ENCODE measurements at places on chromosomes 3 and 15.

DNA sequence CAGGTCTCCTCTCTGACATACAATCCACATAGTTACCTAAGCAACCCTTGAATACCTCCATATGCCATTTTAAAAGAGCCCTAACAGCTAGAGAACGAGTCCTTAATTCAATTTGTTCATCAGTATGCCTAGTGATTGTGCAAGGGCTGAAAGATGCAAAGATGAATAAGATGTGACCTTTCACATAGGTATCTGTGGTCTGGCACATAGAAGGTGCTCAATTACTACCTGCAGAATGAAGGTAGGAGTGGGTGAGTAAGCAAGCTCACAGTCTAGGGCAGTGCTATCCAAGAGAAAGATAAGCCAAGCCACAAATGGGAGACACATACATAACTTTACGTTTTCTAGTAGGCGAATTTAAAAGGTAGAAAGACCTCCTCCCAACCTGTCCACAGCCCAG lies 157.9 kb downstream of the OSBPL10 start:
- no peak for DNase-seq

- DNase-seq, result no peak
These were observed 29.3 kb upstream of the SLCO3A1 start for GRCh38 chr15:91824256-91824655.

DNA sequence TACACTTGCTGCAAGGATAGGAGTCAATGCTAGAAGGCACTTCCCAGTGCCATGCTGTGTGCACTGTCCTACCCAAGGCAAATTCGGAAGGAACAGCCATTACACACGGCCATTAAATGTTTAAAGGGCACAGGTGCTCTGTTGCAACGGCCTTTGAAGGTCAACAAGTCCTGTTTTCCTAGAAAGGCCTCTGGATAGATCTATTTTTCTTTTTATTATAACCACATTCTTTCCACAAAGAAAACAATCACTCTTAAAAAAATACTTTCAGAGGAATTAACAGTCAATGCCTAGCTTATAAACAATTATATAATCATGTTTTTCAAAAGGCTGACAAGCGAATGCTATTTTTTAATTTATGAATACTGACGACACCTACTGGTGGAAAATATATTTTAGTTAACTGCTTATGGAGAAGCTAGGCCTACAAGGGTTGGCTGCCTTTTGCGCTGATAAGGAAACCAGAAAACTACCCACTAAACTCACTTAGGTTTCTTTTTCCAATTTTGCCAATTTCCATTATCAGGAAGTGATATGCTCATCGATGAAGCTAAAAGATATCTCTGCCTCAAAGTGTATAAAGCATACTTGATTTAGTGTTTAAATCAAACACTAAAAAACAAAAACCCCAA lies 2.4 kb downstream of the ARHGEF3 start:
- no peak for DNase-seq

- DNase-seq, result peak; percentile 9
These were observed 136.2 kb downstream of the CHDH start for GRCh38 chr3:53709860-53710674.

GRCh38 chr3:120059081-120059864 lies 35.0 kb downstream of the GSK3B start:
- no peak for DNase-seq

- DNase-seq, result no peak
These were observed 287.7 kb downstream of the RORA start for GRCh38 chr15:60941448-60941847.
